ENCODE measurements at places on chromosomes 4 and X.

GRCh38 chr4:6641164-6641970 lies 882 bp downstream of the MRFAP1 start:
- peak; percentile 10 for DNase-seq

DNA sequence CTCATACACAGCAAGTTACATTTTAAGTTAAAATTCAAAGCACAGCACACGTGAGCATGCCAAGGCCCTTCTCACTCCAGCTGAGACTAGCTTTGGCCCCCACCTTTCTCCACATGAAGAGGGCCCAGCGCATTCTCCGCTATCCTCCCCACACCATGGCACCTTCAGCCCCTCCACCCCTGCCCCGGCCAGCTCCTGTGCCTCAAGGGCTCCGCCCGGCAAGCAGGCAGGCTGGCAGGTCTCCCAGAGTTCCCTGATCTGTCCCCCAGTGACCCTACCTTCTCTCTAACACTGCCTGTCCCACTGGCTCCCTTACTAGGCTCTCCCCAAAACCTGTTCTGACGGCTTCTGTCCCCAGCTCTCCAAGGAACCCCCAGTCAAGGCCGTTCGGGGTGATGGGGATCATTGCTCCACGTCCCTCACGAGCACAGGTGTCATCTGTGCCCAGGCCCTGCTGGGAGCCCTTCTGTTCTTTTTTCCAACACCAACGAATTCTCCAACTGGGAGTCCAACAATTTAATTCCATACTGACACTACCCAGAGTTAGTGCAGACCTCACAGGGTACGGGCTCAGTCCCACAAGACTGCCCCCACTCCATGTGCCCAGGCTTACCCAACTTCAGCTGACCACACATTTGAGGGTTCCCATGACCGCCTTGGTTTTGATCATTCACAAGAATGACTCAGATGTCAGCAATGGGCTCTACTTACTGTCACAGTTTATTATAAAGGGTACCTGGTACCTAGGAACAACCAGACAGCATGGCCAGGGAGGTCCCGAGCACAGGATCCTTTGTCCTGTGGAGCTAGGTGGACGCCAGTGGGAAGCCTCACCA lies 4.2 kb downstream of the LETM1 start:
- DNase-seq = no peak

- DNase-seq = no peak
Observed at GRCh38 chrX:5490786-5491563, 737.7 kb downstream of the NLGN4X start.

DNA sequence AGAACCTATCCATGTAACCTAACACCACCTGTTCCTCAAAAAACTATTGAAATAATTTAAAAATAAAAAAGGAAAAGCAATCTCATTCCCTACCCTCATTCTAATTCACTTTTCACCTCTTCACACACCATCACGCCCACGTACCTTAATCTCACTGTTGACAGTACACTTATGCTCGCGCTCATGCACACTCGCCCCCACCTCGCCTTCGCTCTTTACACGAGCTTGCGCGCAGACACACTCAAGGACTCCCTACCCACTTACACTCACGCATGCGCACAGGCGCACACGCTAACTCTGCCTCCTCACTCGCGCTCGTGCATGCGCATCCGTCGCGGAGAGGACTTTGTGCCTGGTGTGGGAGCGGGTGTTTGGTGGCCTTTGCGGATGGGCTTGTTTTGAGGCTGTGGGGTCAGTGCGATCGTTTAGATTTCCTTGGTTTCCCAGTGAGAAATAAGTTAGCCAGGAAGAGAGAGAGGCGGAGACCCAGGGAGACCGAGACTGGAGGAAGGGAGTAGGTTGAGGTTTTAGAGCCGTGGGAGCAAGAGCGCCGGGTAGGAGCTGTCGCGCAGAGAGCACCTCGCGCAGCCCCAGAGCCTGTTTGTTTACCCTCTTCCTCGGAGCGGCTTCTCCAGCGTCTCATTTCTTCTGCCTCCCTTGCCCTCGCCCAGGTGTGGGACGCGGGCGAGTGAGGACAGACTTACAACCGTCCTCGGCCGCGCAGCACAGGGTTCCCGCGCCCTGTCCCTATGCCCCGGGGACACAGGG lies 8.1 kb upstream of the GSX2 start:
- peak; percentile 50 for DNase-seq

- DNase-seq = no peak
Observed at GRCh38 chrX:17602245-17602644, 135.0 kb upstream of the SCML1 start.

DNA sequence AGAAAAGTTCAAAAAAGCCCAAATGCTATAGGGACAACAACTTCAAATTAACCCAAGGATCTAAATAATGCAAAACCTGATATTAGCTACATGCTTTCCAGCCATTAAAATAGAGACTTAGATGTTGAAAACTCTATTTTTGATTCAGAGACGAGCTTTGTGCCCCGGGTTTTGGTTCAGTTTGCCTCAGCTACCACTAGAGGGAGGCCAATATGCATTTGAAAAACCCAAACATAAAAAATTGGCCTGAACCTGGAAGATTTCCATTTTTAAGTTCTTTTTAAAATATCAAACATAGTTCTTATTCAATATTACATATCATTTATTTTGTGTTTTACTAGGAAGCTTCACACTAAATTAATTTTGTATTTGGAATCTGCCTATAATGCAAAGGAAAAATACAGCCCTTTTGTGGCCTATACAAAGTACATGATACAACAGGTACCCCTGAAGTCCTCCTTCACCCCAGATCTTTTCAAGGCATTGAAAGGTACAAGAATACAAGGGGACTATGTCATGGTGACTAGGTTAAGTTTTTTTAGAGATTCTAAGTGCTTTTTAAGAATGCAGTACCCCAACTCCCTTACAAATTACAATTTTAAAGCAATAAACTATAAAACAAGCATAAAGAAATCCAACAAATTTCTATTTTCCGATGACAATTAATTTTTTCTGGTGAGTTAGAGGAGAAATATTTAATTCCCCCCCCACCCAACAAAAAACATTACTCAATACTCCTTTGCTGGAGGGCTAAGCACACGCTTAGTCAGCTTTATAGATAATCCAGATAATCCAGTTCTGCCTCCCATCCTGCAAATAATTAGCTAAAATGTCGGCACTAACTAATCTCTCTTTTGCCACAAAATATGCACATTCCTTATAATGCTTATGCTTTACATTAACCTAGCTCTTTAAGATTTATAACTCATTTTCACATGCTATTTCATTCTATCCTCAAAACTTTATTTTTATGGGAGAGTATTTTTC lies 97.7 kb upstream of the PTPN13 start:
- no peak for DNase-seq

DNA sequence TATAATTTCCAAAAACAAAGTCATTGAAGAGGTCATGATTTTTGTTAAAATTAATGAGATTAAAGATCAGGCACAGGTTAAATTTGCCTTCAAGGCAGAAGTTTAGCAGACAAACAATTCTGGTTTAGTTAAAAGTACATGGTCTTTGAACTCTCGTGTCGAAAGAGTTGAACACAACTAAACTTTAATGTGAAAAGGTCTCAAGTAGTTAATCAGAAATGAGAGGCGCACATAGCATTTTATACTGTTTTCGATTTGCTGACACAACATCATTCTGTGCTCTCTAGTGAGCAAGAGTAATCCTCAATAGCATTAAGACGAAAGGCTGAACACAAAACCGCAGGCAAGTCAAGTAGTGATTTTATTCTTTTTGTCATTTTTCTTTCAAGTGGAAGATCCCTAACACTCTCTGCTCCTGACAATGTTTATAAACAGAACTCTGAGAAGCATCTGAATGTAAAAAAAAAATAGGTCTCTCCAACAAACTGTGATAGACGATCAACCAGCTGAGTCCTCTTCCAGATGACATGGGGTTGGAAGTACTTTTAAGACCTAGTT lies 49.8 kb downstream of the SH3RF1 start:
- DNase-seq = no peak

GRCh38 chr4:71550220-71551165 lies 211.7 kb downstream of the SLC4A4 start:
- no peak for DNase-seq

DNA sequence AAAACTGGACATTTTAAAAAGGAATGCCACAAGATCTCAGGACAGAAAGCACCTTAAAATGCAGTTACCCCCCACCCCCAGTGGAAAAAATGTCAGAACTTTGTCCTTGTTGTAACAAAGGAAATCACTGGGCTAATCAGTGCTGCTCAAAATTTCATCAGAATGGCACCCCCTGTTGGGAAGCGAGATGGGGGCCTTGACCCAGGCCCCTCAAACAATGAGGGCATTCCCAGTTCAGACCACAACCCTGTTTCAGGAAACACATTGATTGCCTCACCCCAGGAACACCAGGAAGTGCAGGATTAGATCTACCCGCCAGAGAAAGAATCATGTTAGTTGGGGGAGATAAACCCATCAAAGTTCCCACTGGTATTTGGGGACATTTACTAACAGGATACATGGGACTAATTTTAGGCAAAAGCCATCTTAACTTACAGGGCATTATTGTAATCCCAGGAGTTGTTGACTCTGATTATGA lies 16.4 kb downstream of the SPIN2B start:
- DNase-seq = no peak

GRCh38 chr4:80253510-80253909 lies 13.0 kb upstream of the FGF5 start:
- DNase-seq = no peak

GRCh38 chr4:83618431-83618830 lies 82.5 kb downstream of the GPAT3 start:
- DNase-seq = no peak

DNA sequence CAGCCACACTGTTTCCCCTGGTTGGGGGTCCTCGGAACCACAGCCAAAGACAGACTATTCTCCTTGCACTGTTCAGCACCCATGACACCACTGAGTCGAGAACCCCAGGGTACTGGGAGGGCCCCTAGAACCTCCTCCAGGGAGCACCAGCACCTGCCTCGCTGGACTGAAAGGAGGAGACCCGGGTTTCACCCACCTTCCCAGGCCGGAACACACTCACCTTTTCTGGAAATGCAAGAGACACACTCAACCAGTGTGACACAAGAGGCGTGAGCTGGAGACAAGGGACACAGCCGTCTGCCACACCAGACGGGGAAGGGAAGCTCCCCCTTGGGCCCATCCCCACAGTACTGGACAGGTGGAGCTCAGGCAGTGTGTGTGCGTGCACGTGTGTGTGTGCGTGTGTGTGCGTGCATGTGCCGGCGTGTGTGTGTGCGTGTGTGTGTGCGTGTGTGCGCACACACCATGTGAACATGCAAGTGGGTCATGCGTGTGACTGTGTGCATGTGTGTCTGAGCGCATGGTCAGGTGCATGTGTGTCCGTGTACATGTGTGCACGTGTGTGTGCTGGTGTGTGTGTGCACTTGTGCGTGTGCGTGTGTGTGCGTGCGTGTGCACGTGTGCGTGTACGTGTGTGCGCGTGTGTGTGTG lies 128.8 kb upstream of the NKX1-1 start:
- no peak for DNase-seq

- no peak for DNase-seq
Observed at GRCh38 chr4:6619466-6620255, 20.8 kb upstream of the MRFAP1 start.

DNA sequence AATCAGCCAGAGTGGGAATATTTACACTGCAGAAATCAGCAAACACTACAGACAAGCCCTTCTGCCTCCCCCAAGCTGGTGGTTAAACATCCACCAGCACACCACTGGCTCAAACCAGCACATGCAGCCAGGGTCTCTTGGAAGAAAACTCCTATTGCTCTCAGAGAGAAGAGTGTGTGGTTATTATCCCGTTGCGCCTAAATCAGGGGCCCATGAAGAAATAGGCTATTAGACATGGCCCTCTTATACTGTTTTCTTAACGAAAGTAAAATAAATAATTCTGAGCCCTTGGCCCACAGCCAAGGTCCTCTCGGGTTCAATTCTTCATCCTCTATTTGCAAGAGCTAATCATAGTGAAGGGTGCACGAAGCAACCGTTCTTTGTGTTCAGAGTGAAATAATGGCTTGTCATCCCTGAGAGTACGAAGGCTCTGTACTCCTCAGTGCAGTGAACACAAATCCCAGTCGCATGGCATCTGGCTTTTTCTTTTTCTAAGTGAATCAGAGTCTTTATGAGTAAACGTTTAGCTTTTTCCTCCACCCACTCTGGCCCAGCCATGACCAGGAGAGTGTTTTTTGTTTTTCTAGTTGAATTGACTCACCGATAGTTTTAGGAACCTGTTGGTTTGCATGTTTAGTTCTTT lies 33.4 kb upstream of the RBM47 start:
- DNase-seq = no peak

DNA sequence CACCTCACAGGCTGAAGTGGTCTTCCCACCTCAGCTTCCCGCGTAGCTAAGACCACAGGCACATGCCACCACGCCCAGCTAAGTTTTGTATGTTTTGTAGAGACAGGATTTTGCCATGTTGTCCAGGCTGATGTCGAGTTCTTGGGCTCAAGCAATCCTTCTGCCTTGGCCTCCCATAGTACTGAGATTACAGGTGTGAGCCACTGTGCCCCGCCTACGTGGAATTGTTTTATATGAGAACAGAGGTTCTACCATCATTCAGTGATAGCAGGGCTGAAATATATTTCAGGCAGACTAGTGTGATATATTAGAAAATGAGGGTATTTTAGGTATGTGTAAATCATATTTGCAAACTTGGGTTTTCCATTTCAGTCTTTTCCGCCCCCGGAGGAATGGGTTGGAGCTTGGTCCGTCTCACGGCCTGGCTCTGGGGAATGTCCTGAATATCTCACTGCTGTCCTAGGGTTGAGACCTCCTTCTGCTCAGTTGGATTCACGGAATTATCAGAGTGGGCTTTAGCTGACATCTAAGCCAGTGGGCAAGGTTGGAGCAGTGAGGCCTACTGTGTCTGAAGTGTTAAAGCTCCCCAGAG lies 19.9 kb downstream of the NSD2 start:
- DNase-seq = no peak

DNA sequence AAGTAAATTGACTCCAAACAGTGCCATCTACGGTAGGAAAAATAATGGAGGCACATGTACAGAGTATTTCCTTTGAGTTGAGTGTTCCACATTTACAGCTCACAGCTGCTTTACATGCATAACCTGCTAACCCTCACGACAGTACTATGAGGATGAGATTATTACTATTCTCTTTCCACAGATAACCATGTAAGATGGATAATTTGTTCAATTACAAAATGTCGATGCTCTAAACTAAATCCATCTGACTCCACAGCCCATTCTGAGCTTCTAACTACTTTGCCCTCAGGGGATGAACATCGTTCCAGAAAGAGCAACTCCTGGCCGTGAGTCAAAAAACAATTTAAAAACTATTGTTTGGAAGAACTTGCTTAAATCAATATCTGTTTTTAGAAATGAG lies 330.4 kb upstream of the NWD2 start:
- DNase-seq = no peak

GRCh38 chr4:126599746-126600145 lies 1033.0 kb upstream of the INTU start:
- no peak for DNase-seq

DNA sequence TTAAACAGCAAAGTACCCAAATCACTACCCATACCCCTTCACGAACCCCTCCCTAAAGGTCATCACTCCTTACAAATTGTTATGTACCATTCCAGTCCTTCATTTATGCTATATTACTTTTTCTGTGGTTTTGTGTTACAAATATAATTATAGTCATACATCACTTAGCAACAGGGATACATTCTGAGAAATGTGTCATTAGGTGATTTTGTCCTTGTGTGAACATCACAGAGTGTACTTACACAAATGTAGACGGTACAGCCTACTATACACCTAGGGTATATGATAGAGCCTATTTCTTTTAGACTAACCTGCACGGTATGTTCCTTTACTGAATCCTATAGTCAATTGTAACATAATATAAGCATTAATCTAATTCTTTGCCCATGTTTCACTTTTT lies 61.9 kb downstream of the ASB9 start:
- DNase-seq = no peak

Measured in activated CD4-positive, CD25-positive, alpha-beta regulatory T cell (primary cell).